ENCODE measurements at places on chromosomes 4 and X.

DNA sequence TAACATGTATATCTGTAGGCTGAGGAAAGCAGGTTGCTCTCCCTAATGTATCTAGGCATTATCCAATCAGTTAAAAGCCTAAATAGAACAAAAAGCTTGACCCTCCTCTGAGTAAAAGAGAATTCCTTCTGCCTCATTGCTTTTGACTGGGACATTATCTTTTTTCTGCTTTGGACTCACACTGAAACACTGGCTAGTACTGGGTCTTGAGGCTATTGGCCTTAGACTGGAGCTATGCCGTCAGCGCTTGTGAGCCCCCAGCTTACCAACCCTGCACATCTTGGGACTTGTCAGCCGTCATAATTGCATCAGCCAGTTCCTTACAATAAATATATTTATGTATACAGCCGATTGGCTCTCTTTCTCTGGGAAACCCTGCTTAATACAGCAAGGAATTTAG lies 206.8 kb upstream of the ARHGAP24 start:
- no peak for DNase-seq

DNA sequence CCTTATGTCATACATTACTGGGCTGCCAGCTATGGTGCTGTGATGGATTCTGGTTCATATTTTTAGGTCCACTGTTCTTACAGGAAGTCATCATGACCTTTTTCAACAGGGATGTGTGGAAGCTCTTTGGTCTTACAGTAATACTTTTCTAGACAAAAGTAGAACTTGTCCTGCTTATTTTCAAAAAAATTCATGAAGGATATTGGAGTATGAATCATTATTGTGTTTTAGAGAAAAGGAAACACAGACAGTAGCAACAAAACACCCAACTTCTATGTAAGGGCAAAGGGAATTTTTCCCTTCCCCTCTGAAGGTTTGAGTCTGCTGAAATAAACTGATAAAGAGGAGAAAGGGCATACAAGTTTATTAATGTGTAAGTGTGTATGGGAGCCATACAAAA lies 54.7 kb upstream of the FAM9C start:
- no peak for DNase-seq

DNA sequence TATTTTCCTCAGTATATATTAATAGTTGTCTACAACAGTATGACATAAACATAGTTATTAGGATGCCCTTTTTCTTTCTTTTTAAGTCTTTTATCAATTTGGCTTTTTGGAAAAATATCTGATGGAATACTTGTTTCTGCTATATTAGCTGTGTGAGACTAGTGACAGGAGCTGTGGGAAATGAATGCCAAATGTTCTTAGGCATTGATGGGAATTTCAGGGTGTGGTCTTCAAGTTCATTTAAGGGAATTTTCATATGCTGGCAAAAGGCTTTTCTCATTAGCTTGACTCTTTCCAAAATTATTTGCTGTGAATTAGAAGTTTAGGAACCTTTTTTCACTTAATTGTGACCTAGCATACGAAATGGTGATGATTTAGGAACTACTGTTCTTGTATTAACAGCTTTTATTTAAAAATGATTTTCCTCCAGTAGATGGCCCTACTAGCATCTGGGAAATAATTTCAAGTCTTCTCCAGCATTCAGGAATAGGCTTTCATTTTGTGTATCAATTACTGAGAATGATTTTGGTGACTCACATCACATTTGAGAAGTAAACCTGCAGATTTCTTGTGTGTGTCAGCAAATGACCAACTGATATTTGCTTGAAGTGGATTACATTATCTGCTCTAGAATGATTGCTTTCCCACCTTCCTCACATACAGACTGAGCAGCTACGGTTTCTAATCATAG lies 70.9 kb downstream of the HTT start:
- DNase-seq: no peak

DNA sequence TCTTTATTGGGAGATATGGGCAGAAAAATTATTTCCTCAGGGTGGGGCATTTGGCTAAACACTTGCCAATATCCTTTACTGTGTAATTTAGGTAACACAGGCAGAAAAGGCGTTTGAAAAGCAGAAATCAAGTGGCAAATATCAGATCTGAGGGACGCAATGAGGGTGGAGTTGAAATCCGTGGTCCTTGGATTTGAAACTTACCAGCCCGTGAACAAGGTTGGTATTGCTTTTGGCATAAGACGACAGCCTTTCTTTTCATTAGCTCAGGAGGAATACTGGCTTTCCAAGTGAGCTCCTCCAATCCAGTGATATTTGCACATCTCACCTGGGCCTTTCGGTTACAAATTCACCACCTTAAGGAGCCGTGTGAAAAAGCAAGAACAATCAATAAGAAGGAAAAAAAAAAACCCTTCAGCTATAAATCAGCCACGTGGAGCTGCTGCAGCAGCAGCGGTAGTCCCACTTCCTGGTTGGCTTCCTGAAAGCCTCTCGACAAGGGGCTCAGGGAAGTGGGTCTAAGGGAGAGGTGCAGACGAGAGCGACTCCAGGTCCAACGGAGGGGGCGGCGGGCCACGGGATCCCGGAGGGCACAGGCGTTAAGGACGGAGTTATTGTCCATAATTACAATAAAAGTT lies 734 bp upstream of the GALNT7 start:
- no peak for DNase-seq

GRCh38 chr4:5887361-5888221 lies 5.3 kb downstream of the CRMP1 start:
- DNase-seq: no peak

DNA sequence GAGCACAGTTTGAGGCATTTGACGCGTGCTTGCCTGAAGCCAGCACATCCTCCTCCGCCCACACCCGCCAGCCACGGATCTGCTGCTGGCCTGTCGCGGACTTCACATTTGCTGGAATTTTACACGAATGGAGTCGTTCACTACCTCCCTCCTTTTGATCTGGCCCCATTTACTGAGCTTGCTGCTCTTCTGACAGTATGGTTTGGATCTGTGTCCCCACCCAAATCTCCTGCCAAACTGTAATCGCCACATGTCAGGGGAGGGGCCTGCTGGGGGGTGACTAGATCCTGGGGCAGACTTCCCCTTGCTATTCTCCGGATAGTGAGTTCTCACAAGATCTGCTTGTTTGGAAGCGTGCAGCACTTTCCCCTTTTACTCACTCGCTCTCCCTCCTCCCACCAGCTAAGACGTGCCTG lies 19.9 kb upstream of the CPLX1 start:
- no peak for DNase-seq

GRCh38 chr4:145760176-145760575 lies 80.2 kb downstream of the C4orf51 start:
- no peak for DNase-seq

- no peak for DNase-seq
These were observed 570.9 kb downstream of the MID1IP1 start for GRCh38 chrX:39372115-39372514.

DNA sequence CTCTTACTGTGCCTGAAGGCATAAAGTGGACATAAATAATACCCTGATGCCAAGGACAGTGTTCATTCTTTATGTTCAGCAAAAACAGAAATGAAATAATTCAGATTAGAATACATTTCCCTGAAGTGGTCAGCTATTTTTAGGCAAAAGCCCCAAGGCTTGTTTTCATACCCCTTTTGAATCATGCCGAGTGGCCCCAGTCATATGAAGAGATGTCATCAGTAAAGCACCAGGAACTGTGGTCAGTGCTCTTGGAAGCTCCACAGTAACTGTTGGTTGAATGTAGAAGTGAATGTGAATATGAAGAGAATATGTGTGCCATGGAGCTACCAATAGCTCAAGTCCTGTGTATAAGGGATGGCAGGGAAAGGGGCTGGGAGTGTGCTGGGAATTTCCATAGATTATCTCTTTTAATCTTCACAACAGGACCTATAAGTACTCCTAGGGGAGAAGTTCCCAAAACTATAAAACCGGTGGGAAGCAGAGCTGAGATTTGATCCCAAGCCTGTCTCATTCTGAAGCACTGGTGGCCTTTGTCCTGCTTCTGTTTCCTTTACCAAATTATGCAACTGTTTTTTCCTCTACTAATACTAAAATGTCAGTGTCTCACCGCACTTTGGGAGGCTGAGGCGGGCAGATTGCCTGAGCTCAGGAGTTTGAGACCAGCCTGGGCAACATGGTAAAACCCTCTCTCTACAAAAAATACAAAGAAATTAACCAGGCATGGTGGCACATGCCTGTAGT lies 52.6 kb downstream of the FNIP2 start:
- DNase-seq: no peak

DNA sequence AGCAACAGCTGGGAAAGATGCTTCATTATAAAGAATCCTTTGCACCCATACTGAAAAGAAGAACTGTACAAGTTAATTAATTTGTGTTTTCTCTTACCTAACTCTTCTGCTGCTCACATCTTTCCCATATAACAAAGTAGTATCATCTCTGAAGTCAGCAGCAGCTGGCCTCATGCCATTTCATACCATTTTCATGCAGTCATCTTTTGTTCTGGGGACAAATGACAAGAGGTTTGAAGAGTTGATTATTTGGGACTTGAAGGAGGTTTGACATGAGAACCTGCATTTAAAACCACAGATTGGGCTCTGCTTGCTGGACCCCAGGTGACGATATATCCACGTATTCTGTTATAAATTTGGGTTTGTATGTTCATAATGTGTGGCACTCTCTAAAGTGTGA lies 430.3 kb downstream of the SPRY1 start:
- no peak for DNase-seq

GRCh38 chrX:41386222-41386990 lies 52.4 kb downstream of the DDX3X start:
- no peak for DNase-seq

- no peak for DNase-seq
These were observed 2.0 kb downstream of the DHX15 start for GRCh38 chr4:24582235-24582832.

DNA sequence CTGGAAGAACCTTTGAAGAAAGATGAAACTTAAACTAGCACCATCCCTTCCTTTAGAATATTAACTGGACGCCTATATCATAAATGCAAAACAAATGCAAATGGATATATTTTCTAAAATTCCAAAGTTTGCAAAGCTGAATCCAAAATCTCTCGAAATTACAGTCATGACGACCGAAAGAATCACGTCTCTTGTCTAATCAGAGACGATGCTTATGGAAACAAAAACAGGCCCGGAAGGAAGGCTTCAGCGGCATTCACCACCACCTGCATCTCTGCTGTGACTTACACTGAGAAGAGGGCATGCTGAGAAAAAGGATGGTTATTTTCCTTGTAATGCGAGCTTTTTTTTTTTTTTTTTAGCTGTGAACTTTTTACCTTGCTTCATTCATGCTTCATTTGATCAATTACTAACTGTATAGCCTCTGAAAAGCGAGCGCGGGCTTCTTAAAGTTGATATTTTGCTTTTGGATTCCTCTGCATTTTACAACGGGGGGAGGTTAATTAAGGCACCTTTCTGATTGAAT lies 209.3 kb downstream of the SOWAHB start:
- no peak for DNase-seq

DNA sequence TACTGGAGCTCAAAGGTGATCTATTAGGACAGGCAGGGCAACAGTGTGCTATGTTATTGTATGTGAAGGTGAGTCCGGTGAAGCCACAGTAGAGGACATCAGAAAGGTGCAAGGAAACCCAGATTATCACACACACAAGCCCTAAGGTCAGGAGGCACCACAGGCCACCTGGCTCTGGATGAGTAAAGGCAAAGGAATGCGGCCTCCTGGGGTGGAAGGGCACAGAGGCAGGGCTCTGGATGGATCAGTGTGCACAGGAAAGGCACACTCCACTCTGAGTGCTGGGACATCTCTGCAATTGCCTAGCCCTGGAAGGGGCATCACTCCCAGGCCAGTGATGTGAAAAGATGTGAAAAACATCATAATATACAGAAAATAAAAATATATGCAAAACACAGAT lies 683.5 kb downstream of the TRIML1 start:
- no peak for DNase-seq

GRCh38 chr4:139550724-139551429 lies 5.1 kb downstream of the SETD7 start:
- DNase-seq: no peak

DNA sequence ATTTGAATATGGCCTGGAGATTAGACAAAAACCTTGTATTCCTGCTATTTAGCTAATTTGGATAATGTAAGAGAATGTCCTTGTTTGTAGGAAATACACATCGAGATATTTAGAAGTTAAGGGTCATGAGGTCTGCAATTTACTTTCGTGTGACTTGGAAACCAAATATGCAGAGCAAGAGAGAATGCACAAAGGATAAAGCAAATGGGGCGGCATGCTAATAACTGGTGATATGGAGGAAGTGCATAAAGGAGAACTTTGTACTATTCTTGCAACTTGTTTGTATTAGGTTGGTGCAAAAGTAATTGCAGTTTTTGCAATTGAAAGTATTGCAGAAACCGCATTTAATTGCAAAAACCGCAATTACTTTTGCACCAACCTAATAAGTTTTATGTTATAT lies 7.2 kb upstream of the CXCR3 start:
- no peak for DNase-seq

- DNase-seq: no peak
These were observed 46.6 kb upstream of the SHISA3 start for GRCh38 chr4:42350611-42351182.

DNA sequence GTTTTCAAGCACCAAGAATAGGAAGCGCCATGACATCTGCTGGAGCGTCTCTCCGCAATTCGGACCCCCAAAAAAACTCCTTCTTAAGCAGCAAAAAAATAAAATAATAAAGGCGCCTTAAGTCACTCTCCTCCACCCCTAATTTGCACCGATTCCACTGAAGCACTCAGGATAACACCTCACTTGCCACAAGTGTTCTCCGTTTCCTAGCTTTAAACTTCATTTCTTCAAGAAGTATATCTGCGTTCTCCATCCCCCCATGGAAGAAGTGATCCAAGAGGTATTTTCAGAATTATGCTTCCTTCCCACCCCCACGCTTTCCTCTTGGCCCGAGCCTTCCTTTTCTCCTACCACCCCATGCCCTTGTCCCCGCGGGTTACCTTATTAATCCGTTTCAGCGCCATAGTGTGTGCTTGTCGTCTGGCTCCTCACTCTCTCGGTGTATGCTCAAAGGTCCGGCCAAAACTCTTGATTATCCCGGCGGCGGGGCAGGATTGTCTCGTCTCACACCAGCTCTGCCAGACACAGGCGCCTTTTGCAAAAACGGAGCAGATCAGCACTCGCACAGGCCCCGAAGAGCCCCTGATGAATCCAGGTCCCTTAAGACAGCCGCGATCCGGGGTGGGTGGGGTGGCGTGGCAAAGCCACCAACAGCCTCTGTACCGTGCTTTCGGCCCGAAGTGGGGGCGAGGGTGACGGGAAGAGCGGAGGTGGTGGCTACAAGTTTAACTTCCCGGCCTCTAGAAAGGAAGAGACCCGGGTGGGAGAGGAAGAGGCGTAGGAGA lies 1.1 kb downstream of the UBE2D3 start:
- DNase-seq: no peak

- DNase-seq: no peak
These were observed 395.9 kb upstream of the EMCN start for GRCh38 chr4:100913685-100914084.

GRCh38 chrX:121894756-121895155 lies 847.3 kb downstream of the GLUD2 start:
- DNase-seq: no peak

DNA sequence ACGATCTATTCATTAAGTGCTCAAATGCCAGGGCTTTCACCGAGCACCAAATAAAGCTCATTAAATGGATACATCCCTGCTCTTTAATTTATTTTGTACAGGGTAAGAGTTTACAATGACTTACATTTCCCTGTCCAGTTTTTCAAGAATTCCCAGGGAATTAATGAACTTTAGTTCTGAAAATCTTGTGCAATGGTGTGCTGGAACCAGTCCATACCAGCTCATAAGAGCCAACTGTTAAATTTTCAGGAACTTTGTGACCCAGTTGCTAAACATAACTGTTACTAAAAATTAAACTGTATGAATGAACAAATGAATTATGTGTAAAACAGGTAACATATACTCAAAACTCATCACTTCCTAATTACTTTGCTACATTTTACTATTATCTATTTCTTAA lies 191.7 kb upstream of the RASGEF1B start:
- no peak for DNase-seq

All from kidney epithelial cell (primary cell).